ENCODE measurements at places on chromosomes 7 and 10.

DNA sequence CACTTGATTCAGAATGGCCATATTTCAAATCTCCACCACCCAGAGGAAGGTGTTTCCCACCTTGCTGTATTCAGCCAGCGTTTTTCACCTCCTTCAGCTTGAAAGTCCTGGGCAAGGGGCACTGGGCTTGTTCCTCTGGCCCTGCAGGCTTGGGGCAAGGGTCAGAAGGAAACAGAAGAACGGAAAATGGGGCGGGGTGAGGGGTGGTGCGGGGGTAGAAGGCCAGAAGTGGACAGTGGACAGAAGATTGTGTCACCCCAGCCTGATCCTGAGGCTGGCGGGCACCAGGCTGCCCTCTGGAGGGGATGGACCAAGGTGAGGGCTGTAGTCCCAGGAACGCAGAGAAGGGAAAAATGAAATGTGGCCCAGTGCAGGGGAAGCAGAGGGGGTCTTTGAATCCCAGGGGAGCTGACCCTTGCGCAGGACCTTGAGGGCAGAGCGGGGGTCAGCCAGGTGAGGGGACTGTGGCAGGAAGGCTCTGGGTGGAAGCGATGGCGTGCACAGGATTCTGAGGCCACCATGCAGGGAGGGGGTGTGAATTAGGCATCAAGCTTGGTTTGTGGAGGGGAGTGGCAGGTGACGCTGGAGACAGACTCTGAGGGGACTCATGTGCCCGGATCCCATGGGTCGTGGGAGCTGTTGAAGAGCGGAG lies 23.0 kb downstream of the TMEM120A start:
- DNase-seq, result peak; percentile 2

DNA sequence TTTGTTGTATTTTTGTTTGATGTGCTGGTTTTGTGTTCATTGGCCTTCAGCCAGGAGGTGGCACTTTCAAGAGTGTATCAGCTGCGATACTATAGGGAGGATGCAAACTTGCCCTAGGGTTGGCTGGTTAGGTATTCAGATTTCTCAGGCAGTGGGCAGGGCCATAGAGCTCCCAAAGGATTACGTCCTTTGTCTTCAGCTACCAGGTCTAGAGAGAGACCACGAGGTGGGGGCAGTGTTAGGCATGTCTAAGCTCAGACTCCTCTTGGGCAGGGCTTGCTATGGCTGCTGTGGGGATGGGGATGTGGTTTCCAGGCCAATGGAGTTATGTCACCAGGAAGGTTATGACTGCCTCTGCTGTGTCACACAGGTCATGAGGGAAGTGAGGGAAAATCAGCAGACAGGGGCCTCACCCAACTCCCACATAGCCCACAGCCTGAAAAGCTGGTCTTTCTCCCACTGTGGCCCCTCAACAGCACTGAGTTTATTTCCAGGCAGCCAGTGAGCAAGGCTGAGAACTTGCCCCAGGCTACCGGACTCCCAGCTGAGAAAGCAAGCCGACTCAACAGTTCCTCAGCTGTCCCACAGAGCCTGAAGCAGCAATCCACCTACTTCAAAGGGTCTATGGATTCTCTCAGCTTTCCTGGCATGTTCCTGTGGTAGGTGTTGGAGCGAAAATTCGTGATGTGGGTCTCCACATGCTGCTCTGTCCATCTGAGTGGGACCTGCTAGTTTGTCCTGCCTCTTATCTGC lies 227.4 kb upstream of the COBL start:
- DNase-seq, result no peak

DNA sequence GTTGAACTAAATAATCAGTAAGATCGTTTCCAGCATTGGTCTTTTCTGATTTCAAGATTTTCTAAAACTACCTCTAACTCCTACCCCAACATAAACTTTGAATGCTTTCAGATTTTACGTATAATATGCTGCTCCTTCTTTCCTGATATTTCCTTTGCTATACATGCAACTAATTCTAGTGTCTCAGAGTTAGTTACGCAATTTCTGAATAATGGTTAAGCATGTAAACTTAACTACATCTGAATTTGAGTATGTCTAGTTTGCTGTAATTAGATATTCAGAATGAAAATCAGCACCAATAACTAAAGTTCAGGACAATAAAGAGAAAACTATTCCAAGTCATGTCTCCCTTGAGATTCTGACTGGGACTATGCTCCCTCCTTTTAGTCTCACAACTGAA lies 71.0 kb downstream of the SEMA3C start:
- DNase-seq, result no peak

- no peak for DNase-seq
Observed at GRCh38 chr10:68088740-68089139, 13.7 kb upstream of the HERC4 start.

- DNase-seq, result no peak
Observed at GRCh38 chr7:144529269-144529926, 125.9 kb upstream of the NOBOX start.

DNA sequence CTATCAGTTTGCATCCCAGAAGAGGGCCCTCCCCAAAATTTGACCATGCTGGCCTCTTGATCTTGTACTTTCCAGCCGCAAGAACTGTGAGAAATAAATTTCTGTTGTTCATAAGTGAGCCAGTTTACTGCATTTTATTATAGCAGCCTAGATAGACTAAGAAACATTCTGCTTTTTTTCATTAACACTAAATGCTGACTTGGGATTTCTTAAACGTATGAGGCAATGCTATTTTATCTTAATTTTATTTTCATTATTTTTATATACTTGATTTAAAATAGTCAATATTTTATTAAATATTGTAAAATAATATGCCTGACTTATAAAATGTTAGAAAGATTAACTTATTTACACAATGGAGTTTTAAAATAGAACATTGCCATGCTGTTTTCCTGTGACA lies 341.8 kb upstream of the CNTNAP2 start:
- DNase-seq, result no peak

GRCh38 chr10:77605466-77605865 lies 32.1 kb downstream of the KCNMA1 start:
- no peak for DNase-seq

DNA sequence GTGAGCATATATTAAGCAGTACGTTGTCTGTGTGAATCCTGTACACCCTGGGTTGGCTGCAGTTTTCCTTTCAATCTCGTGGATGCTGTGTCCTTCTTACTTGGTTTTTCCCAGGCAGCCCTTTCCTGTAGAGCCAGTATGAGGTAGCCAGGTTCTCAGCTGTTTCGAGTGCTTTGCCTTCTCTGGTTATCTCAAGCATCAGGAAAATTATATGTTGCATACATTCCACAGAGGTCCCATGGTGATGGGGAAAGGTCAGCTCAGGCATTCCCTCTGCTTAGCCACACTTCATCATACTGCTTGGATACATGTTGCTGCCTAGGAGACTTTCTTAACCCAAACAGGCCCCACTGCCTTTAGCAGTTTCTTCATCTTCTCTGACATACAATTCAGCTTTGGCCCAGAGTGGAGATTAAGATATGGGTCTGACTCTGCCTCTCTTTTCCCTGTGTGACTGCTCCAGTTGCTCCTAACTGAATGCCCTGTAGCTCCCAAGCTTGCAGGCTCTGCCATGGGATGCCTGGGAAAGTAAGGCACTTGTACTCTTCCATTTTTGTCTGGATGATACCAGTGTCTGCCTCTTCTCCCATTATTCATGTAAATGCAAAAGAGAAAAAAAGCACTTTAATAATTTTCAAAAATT lies 11.3 kb downstream of the GNAI1 start:
- no peak for DNase-seq

- DNase-seq, result no peak
Observed at GRCh38 chr10:131114846-131115245, 196.7 kb downstream of the TCERG1L start.

DNA sequence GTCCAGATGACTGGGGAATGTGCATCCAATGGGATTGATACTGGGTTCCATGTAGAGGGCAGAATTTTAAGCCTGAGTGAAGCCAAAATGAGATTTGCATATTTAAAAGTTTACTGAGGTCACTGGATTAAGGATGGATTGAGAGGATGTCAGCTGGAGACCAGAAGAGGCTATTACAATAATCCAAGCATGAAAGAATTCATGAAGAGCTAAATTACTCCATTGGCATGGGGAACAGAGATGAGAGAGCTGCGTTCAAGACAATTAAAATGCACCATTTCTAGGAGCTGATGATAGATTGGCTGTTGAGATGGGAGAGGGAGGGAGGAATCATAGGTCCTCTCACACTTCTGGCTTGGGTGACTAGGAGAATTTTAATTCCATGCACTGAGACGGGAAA lies 158.5 kb downstream of the JCAD start:
- DNase-seq, result no peak

- DNase-seq, result peak; percentile 69
Observed at GRCh38 chr7:98051118-98051744, 55.4 kb upstream of the LMTK2 start.

DNA sequence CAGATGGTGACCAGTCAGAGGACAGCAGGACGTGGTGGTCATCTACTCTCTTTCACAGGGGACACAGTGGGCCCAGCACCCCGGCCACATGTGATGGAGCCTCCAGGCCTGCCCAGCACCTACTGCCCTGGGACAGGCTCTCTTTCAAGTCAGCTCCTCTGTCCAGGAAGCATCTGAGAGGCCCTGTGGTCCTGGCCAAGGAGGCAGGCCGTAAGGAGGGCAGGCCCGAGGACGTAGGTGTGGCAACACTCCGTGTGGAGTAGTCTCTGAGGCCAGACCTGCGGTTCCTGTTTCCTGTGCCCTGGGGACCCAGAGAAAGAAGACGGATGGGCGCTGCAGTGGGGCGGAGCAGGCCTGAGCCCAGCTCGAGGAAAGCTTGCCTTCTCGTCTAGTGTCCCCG lies 179.2 kb downstream of the EBF3 start:
- DNase-seq, result no peak

DNA sequence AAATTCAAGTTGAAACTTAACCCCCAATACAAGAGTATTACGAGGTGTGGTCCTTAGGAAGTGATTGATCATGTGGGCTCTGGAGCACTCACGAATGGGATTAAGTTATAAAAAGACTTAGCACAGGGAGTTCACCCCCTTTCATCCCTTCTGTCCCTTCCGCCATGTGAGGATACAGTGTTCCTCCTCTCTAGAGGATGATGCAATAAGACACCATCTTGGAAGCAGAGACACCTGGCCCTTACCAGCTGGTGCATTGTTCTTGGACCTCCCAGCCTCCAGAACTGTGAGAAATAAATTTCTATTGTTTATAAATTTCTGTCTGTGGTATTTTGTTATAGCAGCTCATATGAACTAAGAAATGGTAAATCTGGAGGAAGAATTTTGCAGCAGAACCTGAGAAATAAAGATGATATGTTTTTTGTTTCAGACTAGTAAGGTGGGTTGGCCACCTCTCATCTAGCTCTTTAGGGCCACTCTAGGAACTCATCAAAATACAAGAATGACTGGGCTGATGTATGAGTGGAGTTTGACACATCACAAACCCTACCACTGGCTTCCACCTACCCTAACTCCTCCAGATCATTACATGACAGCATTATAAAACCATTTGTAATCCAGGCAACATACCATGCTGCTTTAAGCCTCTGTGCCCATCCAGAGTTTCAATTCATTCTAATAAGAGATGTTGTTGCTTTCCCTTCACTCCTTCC lies 22.4 kb downstream of the SLC26A5 start:
- no peak for DNase-seq

DNA sequence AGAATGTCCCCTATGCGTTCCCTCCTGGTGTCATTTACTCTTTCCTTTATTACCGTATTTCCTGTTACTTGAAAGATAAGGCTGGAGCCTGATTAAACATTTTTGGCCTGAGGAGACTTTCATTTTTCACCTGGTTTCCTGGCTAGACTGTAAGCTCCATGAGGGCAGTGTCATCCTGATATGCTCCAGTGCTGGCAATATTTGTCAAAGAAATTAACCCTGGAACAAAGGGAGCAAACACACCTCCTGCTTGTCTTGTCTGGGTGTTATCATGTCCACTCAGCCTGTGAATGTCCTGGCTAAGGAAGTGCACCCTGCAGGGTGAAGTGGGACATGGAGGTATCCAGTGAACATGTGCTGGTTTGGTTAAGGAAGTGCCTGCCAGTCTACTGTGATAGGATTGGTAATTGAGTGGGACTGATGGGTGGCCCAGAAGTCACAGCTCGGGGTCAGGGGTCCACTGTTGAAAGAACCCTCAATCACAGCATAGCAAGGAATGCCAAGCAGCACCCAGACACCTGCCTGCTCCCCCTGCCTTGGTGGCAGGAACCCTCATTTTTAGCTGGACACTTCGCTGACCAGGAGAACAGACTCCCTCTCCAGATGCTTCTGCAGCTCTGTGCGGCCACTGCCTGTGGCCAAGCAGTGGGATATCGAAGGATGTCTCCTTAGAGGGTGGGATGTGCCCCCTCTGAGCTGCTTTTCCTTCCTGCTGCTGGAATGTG lies 20.9 kb upstream of the PPIA start:
- no peak for DNase-seq

DNA sequence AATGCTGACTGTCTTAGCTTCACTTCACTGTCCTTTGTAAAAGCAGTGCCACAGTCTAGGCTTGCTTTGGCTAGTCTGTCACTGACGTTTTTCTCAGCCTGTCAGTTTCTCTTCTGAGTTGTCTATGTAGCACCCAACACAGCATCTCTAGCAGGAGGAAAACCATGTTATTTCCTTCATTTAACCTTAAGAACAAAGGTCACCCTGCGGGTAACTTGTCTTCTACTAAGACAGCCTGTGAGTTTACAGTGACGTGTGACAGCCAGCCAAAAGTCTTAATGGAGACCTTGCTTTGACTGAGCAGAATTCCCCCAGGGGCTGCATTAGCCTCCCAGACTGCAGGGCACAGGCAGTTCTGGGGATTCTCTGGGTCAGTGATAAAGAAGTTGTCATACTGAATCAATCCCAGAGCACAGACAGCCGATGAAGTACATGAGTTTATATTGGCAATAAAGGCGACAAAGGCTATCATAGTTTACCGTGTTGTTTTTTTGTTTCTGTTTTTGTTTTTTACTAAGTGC lies 296.0 kb upstream of the KIAA1217 start:
- DNase-seq, result no peak

- DNase-seq, result no peak
Observed at GRCh38 chr7:73786588-73786987, 16.5 kb upstream of the CLDN3 start.
